Breast epithelium (tissue), 4 donors: ENCODE measurements at places on chromosomes 2 and 18.

DNA sequence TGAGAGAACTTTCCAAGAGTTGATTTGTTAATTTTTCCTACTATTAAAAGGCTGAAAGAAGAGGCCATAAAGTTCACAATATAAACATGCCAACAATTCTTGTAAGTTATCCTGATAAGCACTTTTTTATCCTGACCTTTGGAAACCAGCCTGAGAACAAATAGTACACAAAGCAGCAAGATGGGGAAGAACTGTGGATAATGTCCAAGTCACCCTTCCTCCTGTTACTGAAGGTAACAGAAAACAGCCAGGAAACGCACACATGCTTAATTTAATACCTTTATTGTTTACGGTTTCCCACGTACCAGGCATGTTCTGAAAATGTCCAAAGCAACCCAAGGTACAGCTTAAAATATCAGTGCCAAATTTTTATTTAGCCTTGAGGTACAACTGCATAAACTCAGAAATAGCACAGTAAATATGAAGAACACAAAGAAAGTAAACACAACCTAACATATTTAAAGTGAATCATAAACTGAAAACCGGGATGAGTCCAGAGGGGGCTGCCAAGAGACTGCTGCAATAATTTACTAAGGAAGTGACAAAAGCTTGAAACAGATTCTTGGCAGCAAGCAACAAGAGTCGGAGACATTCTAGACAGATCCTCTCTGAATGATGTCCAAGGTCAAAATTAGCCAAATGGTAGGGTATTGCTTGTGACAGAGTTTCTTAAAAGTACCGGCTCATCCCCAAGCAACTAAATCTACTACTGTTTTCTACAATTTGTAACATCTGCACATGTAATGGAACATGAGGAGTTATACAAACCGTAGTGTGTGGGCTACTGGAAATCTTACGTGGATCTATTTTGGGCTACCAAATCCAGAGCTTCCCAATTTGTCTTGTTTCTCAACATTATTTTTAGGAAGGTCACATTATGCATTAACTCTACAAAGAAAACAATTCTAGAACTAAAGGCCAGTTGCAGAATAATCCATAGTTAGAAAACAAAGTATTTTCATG, 93.2 kb downstream of the CABYR start:
- peak overlapping the region; percentile 82 for H3K27ac ChIP-seq
- no peaks in the 10 kb centered on the region for H3K36me3 ChIP-seq
- no peak for DNase-seq
- H3K4me3 ChIP-seq, result no peak overlapping the region
- H3K27me3 ChIP-seq, result no peaks in the 10 kb centered on the region

- H3K27me3 ChIP-seq, result no peaks in the 10 kb centered on the region
- H3K4me1 ChIP-seq, result no peaks in the 10 kb centered on the region
- no peak for DNase-seq
- no peak overlapping the region for H3K4me3 ChIP-seq
- H3K36me3 ChIP-seq, result no peaks in the 10 kb centered on the region
- H3K27ac ChIP-seq, result no peak overlapping the region
Measured at GRCh38 chr2:144547494-144547893, 27.6 kb upstream of the ZEB2 start.

DNA sequence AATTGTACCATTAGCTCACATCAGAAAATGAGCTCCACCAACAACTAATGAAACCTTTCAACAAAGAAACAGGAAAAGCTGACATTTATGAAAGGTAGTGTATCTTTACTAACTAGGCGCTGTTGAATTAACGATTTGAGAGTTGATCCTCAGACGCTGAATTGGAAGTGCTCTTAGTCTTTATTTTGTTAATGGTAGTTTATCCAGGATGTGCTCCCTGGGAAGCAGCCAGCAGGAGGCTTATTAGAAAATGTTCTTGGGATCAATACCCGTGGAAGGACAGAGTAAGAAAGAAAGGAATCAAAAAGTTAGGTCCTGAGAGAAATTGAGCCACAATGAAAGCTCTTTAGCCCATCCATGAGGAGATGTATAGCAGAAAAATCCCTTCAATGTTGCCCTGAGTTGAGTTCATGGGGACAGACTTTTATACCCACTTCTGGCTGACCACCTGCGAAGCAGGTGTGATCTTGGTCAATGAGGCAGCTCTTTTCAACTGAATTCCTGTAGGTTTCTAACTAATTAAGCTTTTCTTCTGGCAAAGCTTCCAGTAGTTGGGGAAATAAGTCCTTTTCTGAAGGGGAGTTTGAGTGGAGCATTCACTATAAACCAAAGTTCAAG, 492.6 kb upstream of the REG3G start:
- DNase-seq, result no peak
- no peaks in the 10 kb centered on the region for H3K27me3 ChIP-seq
- no peaks in the 10 kb centered on the region for H3K36me3 ChIP-seq
- H3K4me1 ChIP-seq, result no peaks in the 10 kb centered on the region

DNA sequence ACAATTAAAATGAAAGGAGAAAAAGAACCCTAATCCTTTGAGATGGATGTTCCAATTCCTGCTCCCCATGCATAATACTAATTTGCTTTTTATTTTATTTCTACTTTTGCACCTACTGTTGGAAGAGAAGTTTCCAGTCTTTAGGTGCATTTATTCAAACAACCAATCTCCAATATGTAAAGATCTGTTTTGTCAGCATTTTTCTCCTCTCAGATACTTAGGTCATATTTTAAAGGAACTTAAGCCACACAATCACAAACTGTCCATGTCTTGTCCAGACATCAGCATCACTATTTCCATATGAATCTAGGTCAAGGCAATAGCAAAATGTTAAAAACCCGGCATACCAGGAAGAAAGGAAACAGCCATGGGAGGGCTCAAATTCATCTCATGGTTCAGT, 1023.2 kb downstream of the BCL11A start:
- H3K4me1 ChIP-seq, result no peaks in the 10 kb centered on the region
- DNase-seq, result no peak
- H3K4me3 ChIP-seq, result no peak overlapping the region
- H3K27ac ChIP-seq, result no peak overlapping the region
- H3K36me3 ChIP-seq, result no peaks in the 10 kb centered on the region
- no peaks in the 10 kb centered on the region for H3K27me3 ChIP-seq

GRCh38 chr2:132562245-132562644, 107.8 kb downstream of the LYPD1 start:
- no peak for DNase-seq
- no peak overlapping the region for H3K27ac ChIP-seq
- H3K4me1 ChIP-seq, result no peaks in the 10 kb centered on the region
- no peaks in the 10 kb centered on the region for H3K36me3 ChIP-seq
- no peaks in the 10 kb centered on the region for H3K27me3 ChIP-seq
